Aorta (tissue), 5 donors: ENCODE measurements at places on chromosomes 12 and 14. TPM values are rescaled to one million over a fixed set of nuclear protein-coding genes. Genes with fewer than 3 reads are reported as not detected.

TRIM9 gene
- total RNA-seq, result 1.3 TPM

PAPOLA gene
- 161 TPM for total RNA-seq

ADSS1 gene
- 44.8 TPM for total RNA-seq

GPR33 gene
- not detected for total RNA-seq

DTX3 gene
- 47.4 TPM for total RNA-seq

ADGRD1 gene
- 59.2 TPM for total RNA-seq

GDF3 gene
- 0.30 TPM for total RNA-seq

HOXC5 gene
- total RNA-seq, result 3.9 TPM

SLC25A21 gene
- 1.3 TPM for total RNA-seq

PZP gene
- 0.87 TPM for total RNA-seq

BCL2L2 gene
- total RNA-seq, result 68.6 TPM

PEX5 gene
- 37.9 TPM for total RNA-seq

KRT78 gene
- not detected for total RNA-seq

SLC6A13 gene
- total RNA-seq, result 0.90 TPM

MANSC1 gene
- total RNA-seq, result 37.3 TPM
